Mucosa of descending colon (tissue), 3 donors: ENCODE measurements at places on chromosomes 16 and 17.
A peak's percentile ranks its signal among the peaks of the same experiment; 100 is the strongest.

DNA sequence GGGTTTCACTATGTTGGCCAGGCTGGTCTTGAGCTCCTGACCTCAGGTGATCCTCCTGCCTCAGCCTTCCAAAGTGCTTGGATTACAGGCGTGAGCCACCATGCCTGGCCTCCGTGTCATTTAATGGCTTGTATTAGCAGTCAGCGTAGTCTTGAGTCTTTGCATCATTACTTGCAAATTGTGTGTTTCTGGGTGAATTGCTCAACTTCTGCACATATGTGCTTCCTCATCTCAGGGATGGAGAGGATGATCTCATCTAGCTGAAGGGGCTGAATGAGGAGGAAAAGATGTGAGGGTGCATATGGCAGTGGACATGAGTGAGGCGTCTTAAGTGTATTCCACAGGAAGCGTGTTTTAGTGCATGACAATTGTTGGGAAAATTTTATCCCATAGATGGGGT, 155.8 kb downstream of the SNX29 start:
- DNase-seq: no peak

GRCh38 chr17:33292201-33292980, 704 bp downstream of the ASIC2 start:
- peak; percentile 45 for DNase-seq

- DNase-seq: no peak
Observed at GRCh38 chr17:82668024-82668630, 19.9 kb upstream of the WDR45B start.

- no peak for DNase-seq
Observed at GRCh38 chr17:67056746-67057490, 12.6 kb downstream of the CACNG1 start.

- no peak for DNase-seq
Observed at GRCh38 chr17:39240631-39241030, 14.9 kb upstream of the STAC2 start.

DNA sequence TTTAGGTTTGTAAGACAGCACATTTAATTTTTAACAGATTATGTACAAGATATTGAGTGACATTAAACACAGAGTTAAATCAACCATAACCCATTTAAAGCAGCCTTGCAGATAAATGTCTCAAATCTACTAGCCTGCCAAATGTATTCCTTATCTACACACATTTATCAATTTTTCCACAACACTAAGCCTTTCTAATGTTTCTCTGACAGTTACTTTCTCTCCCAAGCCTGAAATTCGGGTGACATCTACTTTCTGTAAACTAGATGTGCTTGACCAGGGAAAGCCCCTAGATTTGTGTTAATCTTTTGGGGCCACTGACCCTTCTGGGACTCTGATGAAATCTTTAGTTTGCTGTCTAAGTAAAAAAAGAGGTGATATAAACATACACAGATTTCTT, 69.0 kb downstream of the CDH13 start:
- no peak for DNase-seq

DNA sequence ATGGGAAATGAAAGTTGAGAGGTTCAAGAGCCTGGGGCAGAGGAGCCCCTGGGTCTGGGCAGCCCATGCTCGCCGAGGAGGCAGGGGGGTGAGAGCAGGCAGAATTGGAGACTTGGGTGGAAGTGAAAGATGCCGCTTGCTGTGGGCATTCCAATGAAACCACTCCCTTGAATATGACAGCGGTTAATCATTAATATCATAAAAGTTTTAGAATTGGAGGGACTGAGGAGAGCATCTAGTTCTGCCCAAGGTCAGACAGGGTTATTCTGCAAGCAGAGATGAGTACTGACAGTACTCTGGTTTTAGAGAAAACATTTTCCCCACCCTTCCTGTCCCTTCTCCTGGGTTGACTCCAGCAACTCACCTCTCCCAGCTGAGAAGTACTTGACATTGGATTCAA, 180.2 kb downstream of the MSI2 start:
- DNase-seq: no peak

- DNase-seq: no peak
Observed at GRCh38 chr17:7703584-7704479, 1.2 kb upstream of the EFNB3 start.
